ENCODE measurements at places on chromosomes 12 and 14.

DNA sequence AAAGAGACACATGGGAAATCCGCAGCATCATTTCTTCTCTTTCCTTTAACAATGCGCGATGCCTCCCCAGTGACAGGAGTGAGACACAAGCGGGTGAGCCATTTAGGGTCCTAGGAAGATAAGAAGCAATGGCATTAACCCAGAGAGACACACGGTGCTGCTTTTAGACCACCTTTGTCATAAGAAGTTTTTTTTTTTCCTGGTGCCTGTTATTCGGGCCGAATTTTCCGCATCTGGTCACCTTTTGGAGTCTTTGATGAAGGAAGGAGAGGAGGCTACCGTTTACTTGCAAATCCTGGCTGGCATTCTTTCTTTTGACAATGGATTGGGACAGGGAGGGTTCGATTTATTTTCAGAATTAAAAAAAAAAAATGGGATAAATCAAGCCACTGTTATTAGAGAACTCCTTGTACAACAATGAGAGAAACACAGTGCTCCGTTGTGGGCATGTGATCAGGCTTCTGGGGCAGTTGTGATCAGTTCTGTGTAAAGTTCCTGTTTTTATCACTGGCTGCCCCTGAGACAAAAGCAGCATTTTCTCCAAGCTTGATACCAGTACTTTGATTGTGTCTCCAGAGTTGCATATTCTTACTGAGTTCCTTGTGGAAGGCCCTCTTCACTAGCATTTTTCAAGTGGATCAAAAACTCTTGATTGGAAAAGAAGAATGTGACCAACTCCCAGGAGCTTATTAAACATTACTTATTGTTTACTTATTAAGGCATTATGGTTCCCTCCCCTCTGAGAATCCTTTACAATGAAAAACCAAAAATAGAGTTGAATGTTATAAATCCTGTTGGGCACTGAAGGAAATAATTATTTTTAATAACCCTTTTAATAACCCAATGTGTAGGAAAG lies 1.1 kb downstream of the DIP2B start:
- DNase-seq, result peak; percentile 44

DNA sequence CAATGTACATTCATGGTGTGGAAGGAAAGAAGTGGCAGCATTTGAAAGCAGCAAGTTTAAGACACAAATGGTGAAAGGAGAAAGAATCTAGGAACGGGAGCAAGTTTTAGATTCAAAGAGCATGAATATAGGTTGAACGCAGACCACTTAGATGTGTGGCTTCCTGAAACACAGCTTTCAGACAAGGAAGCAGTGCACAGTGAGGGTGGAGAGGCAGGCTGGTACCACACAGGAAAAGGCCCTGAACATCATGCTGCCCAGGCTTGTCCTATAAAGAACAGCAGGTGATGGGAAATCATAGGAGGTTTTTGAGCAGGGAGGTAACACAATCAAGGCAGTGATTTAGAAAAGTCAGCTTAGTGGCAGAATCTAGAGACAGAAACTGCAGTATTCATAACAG lies 35.6 kb downstream of the GNS start:
- no peak for DNase-seq

- DNase-seq, result no peak
These were observed 972.6 kb downstream of the TMTC2 start for GRCh38 chr12:83659321-83659720.

DNA sequence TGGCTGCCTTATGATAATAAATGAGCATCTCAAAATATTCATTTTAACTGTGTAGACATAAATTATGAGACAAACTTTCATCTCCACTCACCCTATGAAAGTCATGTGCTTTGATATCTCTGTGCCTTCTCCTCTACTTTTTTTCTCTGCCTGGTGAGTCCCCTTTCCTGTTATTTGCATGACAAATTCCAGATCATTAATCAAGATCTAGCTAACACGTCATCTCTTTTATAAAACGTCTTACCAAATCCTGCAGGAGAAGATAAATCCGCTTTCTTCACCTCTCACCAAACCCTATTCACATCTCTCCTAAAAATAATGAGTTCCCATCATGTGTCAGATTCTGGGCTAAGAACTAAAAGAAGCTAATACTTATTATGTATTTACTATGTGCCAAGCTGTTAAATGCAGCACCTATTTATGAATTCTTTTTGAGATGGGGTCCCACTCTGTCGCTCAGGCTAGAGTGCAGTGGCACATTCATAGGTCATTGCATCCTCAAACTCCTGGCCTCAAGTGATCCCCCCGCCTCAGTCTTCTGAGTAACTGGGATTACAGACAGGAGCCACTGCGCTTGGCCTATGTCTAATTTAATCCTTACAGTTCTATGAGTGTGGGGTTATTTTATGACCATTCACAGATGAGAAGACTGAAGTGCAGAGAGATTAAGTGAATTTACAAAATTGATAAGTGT lies 26.7 kb downstream of the SPX start:
- no peak for DNase-seq

- peak; percentile 39 for DNase-seq
These were observed 1963.4 kb upstream of the FLRT2 start for GRCh38 chr14:83566567-83566966.

DNA sequence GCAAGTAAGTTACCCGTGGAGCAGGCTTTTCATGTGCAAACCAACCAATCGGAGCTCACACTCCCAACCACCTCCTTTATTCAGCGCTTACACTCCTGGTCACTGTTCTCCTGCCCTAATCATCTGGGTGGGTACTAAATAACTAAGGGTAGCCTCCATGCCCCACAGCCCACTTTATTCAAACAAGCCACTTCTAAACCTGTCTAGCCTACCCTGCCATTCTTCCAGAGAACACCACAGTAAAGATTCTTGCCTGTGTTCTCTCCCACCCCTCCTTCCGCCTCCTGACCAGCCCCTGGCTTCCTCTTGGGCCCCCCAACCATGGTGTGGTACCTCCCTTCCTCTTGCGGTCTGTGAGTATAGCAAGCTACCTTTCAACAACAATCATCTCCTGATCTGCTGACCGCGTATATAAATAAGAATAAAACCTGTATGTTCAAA lies 581.9 kb downstream of the VRK1 start:
- DNase-seq, result no peak

DNA sequence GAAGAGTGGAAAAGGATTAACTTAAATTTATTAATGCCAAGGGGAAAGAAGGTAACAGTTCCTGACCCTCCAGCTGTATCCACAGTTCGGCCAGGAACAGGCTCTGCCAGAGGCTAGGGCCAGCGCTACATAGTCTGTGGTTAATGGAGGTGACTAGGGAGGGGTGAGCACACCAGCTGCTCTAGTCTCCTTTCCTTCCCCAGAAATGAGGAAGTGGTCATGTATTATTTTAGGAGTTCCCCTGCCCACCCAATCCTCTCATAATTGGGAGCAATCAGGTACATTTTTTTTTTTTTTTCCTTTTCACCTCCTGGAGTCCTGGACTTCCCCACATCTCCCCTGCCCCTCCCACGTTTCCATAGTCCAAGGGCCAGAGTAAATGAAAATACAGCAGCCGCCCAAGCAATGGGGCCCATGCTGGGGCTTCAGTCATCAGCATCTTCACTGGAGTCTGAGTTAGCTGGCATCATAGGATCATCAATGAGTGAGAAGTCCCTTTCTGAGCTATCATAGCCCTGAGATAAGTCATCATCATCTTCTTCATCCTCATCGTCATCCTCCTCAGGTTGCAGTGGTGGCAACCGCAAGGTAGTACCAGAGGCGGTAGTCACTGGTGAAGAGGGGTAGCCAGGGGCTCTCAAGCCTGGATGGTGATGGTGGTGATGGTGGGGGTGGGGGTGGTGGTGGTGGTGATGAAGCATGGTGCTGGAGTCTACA lies 1.5 kb upstream of the SUPT16H start:
- no peak for DNase-seq

GRCh38 chr12:47913081-47913480 lies 8.3 kb upstream of the VDR start:
- no peak for DNase-seq

DNA sequence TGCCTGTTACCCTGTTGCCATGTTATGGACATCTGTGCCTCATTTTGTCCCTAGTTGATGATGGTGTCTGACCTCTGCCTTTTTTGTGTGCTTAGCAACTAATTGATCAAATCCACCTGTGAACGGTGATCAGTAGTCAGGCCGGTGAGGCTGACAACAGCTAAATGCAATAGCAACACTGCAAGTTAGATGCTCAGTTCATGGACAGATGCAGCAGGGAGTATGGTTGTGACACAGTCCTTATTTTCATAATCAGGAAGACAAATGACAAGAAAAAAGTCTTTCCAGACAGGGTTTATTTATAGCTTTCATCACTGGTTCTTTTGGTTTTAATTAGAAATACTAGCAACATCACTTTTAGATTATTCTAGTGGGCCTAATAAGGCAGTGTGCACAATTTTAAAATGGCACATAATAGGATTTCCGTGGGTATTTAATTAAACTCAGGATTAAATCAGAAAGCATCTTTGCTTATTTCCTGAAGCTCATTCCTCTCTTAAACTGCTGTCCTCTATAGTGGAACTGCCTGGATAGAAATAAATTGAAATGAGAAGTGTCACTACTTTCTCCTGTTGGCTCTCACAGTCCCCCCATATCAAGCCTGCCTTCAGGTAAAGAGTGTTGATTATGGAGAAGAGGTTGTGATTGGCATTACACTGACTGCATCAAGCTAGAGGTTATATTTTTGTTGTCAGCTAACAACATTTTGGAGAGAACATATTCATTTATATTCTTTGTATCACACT lies 281.1 kb upstream of the NAV3 start:
- DNase-seq, result no peak

DNA sequence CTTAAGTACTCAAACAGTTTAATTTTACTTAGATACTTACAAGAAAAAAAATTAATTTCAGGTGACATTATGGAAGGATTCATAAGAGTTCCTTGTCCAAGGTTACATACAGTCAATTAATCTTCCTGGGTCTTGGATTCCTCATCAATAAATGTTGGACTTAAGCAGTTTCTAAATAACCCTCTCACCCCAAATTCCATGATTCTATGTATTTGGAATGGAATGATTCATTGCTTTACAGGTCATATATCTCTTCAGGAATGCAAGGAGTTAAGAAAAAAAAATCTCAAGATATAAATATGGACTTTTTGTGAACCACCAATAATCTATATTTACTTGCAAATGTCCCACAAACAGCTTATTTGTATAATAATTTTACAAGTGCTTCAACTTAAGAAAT lies 84.2 kb upstream of the BMP4 start:
- DNase-seq, result peak; percentile 8

- no peak for DNase-seq
These were observed 27.6 kb downstream of the LEMD3 start for GRCh38 chr12:65196762-65197567.

DNA sequence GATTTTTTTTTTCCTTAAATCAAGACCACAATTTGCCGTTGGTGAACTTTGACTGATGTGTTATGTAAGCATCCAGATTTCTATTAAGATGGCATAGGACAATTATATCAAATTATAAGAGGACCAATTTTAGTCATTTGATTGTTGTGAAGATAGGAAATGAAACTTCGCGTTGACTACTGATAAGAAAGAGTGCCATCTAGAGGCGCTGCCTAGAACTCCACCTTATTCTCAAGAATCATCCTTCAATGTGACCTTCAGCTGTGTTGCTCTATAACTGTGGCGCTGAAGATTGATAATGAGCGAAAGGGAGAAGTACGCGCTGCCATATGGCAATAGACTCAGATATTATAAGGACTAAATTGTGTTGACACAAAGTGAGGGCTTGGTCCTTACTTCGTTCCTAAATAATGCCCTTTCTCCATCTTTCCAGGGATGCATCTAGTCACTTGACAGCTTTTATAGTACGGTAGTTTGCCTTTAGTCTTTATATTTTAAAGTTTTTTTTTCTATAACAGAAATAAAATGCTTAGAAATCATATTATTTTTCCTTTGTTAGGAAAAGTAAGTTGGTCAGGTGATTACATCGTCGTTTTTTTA lies 350.8 kb upstream of the STXBP6 start:
- peak; percentile 84 for DNase-seq

DNA sequence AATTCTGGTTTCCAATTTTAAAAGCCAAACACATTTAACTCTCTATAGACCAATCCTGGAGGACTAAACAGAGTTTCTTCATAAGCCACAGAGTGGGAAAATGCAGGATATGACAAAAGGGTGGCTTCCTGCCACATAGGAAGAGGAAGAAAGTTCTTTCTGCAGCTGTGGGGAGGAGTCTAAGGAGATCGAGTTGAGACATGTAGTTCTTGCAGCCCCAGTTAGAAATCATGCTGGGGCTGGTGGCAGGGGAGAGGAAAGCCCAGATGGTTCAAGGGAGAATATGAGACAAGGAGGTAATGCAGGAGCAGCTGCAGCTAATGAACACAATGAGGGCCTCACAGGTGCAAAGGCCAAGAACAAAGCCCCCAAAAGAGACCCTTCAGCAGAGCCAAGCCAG lies 85.0 kb upstream of the ARID2 start:
- peak; percentile 30 for DNase-seq

Data from adipocyte (in vitro differentiated cells).